ENCODE measurements at places on chromosomes 5 and 9. TPM values are rescaled to one million over a fixed set of nuclear protein-coding genes. Genes with fewer than 3 reads are reported as not detected.

DNA sequence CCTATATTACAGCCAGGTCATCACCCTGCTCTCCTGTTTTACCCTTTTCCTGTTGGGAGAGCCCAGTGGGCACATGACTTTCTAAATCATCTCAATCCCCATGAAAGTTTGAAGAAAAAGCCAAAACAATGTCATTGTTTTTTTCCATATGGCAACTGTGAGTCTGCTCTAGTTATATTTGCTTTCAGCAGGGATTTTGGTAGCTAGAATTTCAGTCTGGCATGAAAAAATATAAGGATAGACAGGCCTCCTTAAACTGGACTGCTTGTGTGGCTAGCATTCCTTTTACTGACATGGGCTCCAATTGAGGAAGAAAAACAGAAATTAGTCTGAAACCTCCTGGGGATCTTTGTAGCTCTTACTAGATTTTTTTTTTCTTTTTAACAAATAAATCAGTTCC lies 25.6 kb downstream of the MOCS2 start:
- DNase-seq = no peak

DNA sequence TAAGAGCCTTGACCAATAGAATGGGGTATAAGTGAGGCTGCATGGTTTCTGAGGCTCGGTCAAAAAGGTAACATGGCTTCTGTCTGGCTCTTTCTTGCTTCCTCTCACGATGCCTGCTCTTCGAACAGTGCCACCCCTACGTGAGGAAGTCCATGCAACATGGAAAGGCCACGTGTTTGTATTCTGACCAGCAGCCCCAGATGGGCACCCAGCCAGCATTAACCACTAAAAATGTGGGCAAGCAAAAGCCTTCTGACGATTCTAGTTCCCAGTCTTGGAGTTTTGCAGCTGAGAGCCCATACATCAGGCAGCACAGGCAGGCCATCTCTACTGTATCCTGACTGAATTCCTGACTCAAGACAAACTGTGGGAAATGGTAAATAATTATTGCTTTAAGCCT lies 24.2 kb upstream of the NREP start:
- DNase-seq = no peak

DNA sequence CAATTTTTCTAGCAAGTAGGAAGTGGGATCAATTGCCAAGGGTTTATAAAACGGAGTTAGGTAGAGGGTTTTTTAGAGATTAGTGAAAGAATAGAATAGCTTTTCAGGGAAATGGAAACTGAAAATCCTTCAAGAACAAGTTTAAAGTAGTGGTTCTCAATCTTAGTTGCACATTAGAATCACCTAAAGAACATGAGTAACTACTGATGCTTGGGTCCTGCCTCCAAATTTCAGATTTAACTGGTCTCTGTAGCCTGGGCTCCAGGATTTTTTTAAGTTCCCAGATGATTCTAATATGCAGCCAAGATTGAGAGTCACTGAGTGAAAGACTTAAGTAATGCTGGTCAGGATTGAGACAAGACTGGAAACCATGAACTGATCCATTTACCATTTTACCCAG lies 20.5 kb downstream of the ELOVL7 start:
- no peak for DNase-seq

GRCh38 chr5:79170661-79171060 lies 59.1 kb downstream of the BHMT start:
- DNase-seq = no peak

DNA sequence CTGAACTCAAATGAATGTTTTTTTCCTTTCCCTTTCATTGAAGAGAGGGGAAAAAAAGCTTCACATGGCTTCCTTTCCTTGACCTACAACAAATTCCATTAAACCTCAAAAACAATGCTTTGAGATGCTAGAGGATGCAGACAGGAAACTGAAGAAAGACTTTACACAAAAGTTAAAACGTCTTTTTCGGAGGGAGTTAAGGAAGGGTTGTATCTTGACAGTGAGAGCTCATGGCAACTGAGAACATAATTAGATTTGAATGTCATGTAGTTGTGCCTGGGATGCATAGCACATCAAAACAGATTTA lies 66.4 kb downstream of the EBF1 start:
- DNase-seq = no peak

GRCh38 chr9:103798620-103799019 lies 295.5 kb upstream of the SMC2 start:
- DNase-seq = no peak

- no peak for DNase-seq
Measured at GRCh38 chr5:176553260-176554085, 4.3 kb downstream of the CDHR2 start.

CXCL14 gene
- total RNA-seq = not detected

DMRT3 gene
- not detected for total RNA-seq

DNA sequence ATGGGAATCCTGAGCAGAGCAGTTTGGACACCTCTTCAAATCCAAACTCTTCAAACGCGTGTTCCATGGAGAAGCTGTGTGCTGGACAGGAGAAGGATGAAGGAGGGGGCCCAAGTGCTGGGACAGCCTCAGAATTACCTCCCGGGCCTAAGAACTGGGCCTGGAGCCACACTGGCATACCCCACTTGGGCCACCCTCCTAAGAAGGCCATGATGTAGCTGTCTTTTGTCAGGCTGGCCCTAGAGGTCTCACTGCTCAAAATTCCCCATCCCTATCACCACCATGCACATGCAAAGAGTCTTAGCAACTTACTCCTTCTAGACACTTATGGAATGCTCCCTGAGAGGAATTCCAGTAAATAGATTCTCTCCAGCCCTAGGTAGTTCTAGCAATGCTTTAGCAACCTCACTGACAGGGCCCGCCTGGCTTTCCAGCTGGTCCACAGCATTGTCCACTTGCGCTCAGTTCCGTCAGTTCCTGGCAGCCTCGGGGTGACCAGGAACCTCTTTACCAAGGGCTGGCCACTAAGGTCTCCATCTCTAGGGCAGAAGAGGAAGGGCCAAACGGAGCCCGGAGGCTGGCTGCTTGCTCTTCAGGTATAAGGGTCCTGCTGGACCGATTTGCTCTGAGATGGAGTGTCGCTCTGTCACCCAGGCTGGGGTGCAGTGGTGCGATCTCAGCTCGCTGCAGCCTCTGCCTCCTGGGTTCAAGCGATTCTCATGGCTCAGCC lies 75.3 kb downstream of the RGS3 start:
- no peak for DNase-seq

DNA sequence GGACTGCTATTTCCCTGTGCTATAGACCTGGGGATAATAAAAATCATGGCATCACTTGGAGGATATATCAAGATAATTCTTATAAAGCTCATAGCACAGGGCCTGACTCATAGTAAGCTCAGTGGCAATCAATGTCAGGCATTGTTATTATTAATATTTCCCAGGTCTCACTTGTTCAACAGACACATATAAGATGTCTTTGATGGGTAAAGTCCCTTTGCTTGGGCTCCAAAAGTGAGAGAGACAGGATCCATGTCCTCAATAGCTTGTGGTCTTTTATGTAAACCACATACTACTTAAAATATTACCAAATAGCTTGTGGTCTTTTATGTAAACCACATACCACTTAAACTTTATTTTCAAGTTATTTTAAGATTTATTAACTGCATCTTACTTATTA lies 11.2 kb downstream of the SH3RF2 start:
- no peak for DNase-seq

DNA sequence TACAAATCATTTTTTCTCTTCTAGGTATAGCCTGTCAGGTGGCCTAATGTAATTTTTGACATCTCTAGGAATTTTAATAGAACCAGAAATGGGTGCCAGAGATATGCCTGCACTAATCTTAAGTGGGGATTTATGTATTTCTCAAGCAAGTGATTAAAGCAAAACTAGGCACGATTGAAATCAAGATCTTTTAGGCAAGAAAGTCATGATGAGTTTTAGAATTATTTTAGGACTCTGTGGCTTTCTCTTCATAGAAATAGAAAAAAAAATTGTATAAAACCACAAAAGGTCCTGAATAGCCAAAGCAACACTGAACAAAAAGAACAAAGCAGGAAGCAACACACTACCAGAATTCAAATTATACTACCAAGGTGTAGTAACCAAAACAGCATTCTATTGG lies 952 bp upstream of the AMACR start:
- no peak for DNase-seq

DNA sequence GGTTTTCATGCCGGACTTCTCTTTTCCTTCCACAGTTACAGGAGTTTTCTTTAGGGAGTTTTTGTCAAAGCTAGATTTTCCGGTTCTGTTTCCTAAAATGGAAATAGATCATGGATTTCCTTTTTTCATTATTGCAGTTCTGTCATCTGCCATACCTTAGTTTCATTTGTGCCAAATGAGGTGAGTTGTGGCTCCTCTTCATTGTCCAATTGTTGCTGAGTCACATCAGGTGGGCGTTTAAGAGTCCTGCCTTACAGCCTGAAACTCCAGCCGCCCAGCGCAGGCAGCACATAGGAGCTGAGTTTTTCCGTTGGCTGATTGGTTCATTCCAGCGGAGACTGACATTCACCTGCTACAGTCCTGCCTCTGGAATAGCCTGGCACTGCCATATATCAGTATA lies 14.1 kb downstream of the SLC25A25 start:
- DNase-seq = no peak

- DNase-seq = peak; percentile 63
Measured at GRCh38 chr5:181223729-181224389, 778 bp downstream of the TRIM41 start.

CCDC192 gene
- total RNA-seq = not detected

- DNase-seq = no peak
Measured at GRCh38 chr5:75226916-75227315, 9.8 kb downstream of the ANKRD31 start.

- DNase-seq = no peak
Measured at GRCh38 chr9:134043531-134043988, 18.3 kb downstream of the BRD3OS start.

IL4 gene
- total RNA-seq = not detected

DNA sequence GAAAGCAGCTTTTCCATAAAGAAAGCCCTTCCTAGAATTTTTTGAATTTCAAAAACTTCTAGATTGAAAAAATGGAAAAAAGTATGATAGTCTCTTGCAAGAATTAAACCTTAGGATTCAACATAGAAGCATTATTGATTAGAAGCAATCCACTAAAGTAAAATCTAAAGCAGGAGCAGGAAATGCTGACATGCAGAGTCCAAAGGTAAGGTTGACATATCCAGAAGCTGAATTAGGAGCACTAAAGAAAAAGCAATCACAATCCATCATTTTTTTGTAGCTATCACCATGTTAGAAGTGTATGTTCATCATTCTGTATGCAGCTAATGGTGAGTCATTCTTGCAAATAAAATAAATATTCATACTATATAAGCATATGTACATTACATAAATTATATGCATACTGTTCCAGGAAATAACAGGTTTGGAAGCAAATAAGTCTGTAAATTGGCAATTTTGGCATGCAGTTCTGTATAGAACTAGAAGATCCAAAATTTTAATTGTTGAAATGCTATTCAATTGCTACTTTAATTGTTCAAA lies 39.4 kb upstream of the RNF180 start:
- no peak for DNase-seq

CRB2 gene
- total RNA-seq = 3.4 TPM

- DNase-seq = no peak
Measured at GRCh38 chr9:98185021-98185567, 7.3 kb downstream of the CORO2A start.

PTPA gene
- 95.8 TPM for total RNA-seq

DNA sequence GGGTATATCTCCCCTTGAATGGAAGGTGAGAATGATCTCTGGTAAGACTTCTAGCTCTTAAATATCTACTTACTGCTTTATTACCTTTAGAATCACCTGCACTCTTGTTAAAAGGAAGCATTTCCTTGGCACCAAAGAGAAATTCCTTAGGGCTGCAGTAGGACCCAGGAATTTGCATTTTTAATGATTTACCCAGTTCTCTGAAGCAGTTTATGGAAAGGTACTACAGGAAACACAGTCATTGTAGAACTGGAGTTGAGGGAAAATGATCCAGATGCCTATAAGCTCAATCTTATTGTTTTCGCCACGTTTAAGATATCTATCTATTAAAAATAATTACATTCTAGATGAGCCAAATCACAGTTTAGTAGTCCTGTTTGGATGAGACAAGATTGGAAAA lies 9.5 kb upstream of the C9 start:
- DNase-seq = no peak

DNA sequence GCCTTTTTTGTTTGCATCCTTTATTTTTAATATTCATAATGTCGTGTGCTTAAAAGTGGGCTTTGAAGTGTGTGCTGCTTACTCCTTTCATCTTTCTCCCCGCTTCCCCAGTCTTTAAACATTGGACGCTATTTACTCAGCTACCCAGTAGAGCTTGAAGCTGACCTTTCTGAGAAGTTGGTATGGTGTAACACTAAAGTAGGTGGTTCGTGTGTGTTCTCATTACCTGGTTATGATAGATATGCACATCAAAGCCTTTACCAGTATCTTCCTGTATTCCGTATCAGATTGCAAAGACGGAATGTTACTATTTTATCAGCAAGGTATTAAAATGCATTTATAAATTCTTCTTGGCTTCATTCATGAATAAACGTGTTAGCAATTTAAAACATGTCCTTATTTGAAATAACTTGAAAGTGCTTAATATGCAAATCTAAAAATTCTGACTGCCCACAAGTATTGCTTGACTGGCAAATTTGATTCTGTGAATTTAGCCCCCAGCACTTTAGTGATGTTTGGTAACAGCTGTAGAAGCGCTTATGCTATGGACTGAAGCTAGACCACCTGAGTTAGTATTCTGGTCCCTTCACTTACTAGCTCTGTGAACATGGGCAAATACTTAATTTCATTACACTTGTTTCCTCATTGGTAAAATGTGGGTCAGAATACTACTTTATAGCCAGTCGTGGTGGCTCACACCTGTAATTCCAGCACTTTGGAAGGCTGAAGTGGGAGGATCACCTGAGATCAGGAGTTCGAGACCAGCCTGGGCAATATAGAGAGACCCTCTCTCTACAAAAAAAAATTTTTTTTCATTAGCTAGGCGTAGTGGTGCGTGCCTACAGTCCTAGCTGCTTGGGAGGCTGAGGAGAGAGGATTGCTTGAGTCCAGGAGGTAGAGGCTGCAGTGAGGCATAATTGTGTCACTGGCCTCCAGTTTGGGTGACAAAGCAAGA lies 1.7 kb downstream of the RRAGA start:
- peak; percentile 12 for DNase-seq

CCDC183 gene
- 0.88 TPM for total RNA-seq

EIF4E1B gene
- 2.4 TPM for total RNA-seq

LCN15 gene
- not detected for total RNA-seq

All from OCI-LY7 (cell line).